NCI-H446 treated with DMSO at 0.1 percent for 48 hours (cell line): ENCODE measurements at places on chromosomes 3 and 15.

DNA sequence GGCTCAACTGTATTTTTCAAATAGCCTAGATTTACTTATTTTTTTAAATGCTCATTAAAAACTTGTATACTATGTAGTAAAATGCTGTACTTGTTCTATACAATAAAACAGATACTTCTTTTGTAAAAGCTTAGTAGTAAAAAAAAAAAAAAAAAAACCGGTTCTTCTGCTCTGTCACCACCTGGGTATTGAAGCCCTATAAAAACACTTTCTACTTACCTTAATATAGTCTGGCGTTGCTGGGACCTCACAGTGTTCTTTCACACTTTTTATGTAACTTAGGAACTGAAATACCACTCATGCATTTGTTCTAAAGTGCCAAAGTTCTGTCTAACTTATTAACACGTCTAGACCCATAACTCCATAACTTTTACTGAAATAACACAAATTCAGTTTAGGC is 61.4 kb downstream of the TASOR start:
- no peak for DNase-seq

GRCh38 chr3:195129644-195130492 is 141.1 kb downstream of the XXYLT1 start:
- DNase-seq = no peak

GRCh38 chr3:62956411-62956810 is 81.2 kb upstream of the CADPS start:
- no peak for DNase-seq

DNA sequence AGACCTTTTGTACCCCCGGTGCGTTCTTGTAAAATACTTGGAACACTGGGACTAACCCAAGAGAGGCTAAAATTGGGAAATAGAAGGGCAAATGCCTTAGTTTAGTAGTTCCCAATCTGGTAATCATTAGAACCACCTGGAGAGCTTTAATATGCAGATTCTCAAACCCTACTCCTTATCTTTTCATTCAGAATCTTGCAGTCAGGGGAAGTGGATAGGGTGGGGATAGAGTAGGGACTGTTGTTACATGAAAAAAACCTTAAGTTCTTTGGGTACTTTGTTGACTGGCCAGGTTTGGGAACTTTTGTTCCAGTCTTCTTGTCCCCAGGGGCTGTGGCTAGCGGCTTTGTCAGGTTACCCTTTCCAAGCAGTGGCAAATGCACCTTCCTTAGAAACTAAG is 15.9 kb downstream of the MAPKBP1 start:
- DNase-seq = no peak

GRCh38 chr3:134601539-134602439 is 49.0 kb downstream of the KY start:
- peak; percentile 52 for DNase-seq

DNA sequence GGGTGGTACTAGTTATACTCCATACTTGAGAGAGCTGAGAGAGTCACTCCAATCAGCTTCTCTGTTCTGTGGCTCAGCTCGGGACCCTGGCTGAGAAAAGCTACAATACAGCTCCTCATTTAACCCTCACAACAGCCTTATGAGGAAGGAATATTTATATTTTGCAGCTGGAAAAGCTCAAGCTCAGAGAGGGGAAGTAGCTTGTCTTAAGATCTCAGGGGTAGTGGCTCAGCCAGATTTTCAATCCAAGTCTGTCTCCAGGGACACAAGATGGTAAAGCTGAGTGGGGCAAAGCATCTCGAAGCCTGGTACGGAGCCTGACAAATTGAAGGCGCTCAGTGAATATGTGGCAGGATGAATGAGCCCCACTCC is 14.8 kb downstream of the SCAMP2 start:
- no peak for DNase-seq

- no peak for DNase-seq
Observed at GRCh38 chr3:131728898-131729642, 226.3 kb upstream of the MRPL3 start.

DNA sequence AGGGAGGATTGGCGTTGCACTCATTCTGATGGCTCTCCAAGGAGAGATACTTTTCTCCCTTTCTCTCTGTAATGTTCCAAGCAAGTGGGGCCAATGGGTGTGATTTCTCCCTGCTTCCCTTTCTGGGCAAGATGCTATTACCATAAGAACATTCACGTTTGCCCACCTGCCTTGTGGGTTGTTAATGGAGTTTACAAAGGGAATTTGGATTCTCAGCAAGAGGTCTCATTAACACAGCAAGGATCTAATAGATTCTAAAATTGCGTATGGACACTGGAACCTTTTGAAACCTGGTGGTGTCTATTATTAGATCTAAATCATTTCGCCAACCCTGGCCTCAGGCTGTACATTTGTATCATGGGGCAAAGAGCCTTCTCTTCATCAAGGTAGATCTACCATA is 74.1 kb downstream of the SLCO3A1 start:
- no peak for DNase-seq

- no peak for DNase-seq
Observed at GRCh38 chr3:55543181-55543614, 56.1 kb upstream of the WNT5A start.

GRCh38 chr3:195170496-195170895 is 100.5 kb downstream of the XXYLT1 start:
- peak; percentile 45 for DNase-seq

DNA sequence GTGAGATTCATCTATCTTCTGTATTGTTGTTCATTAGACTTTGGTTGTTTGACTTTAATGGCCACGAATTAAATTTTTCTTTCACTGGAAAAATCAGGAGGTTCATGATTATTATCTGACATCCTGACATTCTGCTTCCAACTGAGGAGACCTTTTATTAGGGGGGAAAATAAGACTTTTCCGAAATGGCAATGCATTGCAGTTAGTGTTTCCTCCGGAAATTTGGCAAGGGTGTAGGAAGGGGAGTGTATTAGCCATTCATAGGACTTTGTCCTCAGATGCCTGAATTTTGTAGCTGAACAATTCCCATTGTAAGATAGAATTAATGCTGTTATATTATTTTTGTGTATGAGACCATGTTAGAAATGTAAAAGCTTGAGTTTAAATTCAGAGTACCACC is 450.6 kb upstream of the TGFBR2 start:
- DNase-seq = no peak

DNA sequence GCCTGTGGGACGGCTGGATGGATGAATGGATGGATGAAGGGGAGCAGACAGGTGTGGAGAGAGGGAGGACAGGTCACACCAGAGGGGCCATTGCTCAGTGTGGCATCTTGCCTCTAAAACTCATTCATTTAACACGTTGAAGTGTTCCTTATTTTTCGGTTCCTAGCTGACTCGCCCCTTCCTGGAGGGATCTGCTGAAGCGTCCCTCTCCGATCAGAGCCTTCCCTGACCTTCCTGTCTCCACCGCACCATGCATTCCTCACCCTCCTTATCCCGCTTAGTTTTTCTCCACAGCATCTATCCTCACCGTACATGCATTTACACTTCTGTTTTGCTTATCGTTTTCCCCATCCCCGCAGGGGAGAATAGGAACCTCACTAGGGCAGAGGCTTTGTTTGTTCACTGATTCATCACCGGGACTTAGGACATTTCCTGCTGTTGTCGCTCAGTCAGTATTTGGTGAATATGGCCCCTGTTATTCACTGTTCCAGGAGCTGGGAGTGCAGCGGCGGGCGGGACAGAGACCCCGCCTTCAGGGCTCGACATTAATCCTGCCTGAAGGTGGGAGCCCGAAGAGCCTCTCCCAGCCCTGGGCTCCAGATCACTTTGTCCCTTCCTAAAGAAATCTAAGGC is 32.0 kb downstream of the FOXL2 start:
- DNase-seq = no peak

DNA sequence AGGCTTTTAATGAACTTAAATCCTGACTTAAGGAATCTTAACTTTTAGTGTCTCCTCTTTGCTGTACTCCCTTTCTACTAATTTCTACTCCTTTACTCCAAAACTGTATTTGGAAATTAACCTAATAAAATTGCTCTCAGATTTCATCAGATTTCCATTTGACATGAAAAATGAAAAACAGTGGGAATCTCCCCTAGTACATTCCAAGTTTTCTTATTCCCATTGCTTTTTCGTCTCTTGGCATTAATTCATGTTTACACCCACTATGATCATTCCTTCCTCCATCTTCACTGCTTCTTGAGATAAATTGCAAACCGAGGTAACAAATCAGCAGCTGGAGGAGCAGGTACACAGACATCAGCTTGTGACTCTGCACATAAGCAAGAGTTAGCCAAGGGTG is 208.7 kb downstream of the VGLL3 start:
- DNase-seq = no peak

GRCh38 chr15:75532413-75533250 is 46.5 kb downstream of the PTPN9 start:
- DNase-seq = no peak

DNA sequence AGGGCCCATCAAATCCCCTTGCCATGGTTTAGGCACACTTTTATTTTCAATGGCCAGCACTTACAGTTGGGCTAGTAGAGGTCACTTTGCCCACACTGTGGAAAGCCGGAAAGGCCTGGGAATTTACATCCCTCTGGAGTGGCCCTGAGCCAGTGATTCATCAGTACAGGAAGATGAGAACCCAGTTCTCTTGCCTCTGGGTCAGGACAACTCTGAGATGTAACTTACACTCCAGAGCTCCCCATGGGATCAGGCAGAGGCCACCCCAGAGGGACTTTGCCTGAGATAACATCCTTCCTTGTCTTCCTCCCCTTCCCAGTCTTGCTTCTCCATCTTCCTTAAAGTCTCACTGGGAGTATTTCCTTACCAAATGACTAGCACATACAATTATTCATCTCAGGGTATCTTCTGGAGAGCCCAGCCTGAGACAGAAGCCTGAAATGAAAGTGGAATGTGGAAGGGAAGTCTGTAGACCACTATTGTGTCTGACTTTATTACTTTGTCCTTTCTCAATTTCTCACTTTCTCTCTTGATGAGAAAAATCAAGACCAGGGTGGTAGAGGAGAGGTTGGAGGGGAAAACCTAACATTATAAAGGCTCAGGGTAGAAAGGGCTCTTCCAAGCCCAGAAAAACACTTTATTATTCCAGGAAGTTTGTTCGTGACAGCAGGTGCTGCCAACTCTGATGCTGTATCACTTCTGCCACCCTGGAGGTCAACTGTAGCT is 220.8 kb downstream of the ZNF621 start:
- DNase-seq = no peak
